ENCODE measurements at places on chromosomes 1 and 21.

- no peak for DNase-seq
Measured at GRCh38 chr1:56866656-56867055, 12.1 kb downstream of the C8A start.

DNA sequence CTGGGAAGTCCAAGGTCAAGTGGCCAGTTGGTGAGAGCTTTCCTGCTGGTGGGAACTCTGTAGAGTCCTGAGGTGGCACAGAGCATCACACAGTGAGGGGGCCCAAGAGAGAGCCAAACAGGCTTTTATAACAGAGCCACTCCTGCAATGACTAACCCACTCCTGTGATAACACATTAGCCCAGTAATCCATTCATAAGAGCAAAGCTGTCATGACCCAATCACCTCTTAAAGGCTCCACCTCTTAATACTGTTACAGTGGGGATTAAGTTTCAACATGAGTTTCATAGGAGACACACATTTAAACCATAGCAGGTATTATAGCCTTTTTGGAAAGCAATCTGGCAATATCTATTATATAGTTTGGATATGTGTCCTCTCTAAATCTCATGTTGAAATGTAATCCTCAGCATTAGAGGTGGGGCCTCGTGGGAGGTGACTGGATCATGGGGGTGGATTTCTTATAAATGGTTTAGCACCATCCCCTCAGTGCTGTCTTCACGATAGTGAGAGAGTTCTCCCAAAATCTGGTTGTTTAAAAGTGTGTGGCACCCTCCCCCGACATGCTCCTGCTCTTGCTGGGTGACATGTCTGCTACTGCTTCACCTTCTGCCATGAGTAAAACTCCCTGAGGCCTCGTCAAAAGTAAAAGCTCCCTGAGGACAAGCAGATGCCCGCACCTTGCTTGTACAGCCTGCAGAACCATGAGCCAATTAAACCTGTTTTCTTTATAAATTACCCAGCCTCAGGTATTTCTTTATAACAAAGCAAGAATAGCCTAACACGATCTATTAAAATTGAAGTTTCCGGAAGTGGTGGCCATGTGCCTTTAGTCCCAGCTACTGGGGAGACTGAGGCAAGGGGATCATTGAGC, 64.5 kb downstream of the CD58 start:
- DNase-seq, result no peak

- no peak for DNase-seq
Measured at GRCh38 chr1:19967808-19968207, 11.6 kb downstream of the PLA2G2A start.

- no peak for DNase-seq
Measured at GRCh38 chr1:31010086-31010989, 55.2 kb downstream of the PUM1 start.

- no peak for DNase-seq
Measured at GRCh38 chr1:172939475-172939874, 111.3 kb downstream of the TNFSF18 start.

- peak; percentile 63 for DNase-seq
Measured at GRCh38 chr1:12153181-12153785, 13.5 kb upstream of the TNFRSF1B start.

Measured in substantia nigra (tissue), 51 donors.